ENCODE measurements at places on chromosomes 5 and 9.

DNA sequence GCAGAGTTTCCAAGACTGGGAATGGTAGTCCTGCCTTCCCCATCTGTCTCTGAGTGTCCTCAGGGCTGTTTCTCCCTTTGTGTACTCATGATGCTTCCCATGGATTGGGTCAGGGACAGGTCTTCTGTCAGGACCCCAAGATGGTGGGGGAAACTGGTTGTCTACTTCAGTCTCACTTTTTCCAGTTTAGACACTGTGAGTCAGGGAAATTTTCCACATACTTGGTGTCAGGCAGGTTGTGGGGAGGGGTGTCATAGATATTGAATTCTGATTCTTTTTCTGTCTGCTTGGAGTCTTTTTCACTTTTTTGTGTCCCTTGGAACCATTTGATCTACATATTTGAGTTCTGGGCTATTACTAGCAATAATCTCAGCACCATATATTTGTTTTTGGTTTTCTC, 10.3 kb downstream of the POLK start:
- no peak for DNase-seq

DNA sequence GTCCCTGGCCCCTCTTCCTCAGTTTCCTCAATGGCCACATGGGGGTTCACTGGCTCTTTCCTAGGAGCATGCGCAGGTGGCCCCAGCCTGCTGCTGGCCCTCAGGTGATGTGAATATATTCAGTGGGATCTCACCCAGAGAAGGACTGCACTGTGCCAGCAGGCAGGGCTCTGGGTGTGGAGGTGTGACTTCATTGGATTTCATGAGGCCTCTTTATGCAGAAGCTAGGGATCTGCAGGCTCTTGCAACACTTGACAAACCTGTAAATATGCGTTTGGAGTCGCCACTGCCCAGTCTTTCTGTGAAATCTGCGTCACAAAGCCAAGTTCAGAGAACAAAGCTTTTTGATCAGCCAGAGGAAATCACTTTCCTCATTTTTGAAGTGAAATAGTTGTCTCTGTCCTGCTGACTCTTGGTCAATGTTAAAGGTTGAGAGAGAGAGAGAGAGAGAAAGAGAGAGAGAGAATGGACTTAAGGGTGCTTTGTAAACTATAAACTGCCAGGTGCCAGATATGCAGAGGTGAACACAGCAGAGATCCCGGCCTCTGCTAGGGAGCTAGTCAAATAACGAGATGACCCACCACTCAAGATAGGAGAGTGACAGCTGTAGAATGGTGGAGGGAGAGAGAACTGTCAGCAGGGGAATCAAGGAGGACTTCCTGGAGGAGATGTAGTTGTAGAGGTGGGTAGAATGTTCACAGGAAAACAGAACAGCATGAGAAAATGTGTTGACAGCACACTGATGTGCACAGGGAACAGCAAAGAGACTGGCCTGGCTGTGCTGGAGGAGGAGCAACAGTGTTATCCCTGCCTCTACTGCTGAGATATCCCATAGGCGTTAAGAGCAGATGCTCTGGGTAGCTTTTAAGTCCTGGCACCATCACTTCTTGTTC, 167.0 kb upstream of the ZNF618 start:
- no peak for DNase-seq

GRCh38 chr5:163269624-163270023, 167.8 kb upstream of the CCNG1 start:
- no peak for DNase-seq

GRCh38 chr5:129830288-129830687, 74.0 kb upstream of the CHSY3 start:
- DNase-seq = no peak

Data from mesothelial cell of epicardium (in vitro differentiated cells).